ENCODE measurements at places on chromosomes 13 and 19.

GRCh38 chr19:49831592-49831991 is 13.5 kb downstream of the MED25 start:
- no peak for DNase-seq

- DNase-seq: no peak
These were observed 781.3 kb upstream of the MIR17HG start for GRCh38 chr13:90565985-90566713.

- DNase-seq: no peak
These were observed 37.5 kb downstream of the C13orf46 start for GRCh38 chr13:113936166-113936965.

- DNase-seq: no peak
These were observed 1351.8 kb upstream of the PCDH20 start for GRCh38 chr13:62767473-62767872.

DNA sequence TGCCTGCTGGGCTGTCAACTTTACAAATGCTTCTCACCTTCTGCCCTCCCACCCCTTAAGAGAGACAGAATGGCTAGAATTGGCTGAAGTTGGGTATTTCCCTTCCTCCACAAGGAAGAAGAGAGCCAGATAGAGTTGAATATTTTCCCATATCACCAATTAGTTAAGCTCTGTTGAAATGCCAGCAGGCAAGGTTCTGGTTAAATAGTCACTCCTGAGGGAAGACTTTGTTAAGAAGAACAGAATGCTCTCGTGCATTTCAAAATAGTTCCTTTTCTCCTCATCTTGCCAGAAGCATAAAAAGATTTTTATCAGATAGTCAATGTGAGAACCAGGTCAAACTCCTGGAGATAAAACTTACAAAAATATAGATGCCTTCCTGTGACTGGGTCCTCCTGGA is 2857.0 kb upstream of the PCDH20 start:
- DNase-seq: no peak

DNA sequence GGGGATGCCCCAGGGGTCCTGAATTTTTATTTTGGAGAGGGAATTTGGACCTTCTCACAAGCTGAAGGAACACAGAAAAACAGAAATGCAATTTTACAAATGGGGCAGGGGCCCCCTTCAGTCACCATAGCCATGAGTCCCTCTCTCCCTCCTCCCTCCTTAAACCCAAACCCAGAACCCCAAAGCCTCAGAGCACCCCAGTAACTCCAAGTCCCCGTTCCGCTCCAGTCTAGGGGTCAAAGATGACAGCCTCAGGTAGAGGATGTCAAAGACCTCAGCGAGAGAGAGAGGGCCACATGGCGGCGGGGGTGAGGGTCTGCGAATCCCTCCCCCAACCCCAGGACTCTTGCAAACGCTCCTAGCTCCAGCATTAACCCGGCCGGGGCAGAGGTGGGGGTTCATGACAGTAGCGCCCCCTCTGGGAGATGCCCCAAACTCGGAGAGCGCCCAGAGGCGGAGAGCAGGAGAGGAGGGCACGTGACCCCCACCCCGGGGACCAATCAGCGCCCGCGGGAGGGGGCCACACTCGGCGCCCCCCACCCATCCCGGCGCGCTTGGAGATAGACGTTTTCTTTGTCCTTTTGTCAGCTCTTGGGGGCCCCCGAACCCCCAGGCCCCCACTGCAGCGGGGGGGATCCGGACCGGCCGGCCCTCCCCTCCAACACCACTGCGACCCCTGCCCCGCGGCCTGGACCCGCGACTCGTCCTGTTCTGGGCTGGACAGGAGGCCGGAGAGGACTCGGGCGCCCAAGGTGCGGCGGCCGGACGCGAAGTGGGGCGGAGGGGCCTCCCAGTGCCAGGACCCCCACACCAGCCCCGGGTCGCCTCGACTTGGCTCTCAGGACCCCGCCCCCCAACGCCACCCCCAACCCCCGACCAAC is 20.8 kb upstream of the SEMA6B start:
- DNase-seq: no peak

GRCh38 chr13:110280985-110281688 is 25.8 kb downstream of the COL4A1 start:
- DNase-seq: no peak

DNA sequence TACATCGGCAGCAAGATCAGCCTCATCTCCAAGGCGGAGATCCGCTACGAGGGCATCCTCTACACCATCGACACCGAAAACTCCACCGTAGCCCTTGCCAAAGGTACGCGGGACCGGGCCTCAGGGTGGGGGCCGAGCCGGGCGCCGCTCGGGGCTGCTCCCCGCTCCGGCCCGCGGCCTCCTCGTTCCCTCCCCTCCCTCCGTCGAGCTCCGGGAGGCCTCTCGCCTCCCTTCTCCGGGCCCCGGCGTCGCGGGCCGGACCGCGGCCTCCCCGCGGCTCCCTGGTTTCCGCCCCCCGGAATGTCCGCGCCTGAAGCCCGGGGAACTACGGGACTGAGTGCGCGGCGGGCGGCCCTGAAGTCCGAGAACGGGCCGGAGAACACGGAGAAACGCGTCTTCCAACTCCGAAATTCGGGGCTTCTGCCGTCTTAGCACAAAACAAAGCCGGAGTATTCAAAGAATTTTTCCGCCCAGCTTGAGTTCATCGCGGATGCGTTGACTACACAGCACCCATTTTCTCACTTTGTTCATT is 423 bp downstream of the LSM14A start:
- DNase-seq: peak; percentile 35

DNA sequence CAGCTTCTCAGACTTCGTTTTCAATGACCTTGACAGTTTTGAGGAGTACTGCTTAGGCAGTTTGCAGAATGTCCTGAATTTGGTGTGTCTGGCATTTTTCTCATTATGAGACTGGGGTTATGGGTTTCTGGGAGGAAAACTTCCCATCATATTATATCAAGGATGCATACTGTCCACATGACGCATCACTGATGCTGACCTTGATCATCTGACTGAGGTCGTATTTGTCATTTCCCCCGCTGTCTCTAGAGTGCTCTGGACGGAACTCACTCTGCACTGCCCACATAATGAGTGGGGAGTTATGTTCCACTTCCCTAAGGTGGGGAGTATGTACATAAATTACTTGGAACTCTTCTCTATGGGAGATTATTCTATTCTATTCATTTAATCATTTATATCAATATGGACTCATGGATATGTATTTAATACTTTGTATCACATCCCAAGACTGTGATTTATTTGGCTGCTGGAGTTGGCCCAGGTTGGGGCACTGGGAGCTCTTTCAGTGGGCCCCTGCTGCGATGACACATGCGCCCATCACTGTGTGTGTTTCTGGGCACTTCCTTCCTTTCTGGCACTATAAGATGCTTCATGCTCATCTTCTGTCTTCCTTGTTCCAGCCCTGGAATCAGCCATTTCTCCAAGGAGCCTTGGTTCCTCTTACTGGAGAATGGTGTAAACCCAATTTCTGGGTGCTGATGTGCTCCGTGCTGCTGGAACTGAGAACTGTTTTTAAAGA is 138.6 kb downstream of the MIPEP start:
- no peak for DNase-seq

GRCh38 chr19:47330466-47330869 is 1.5 kb upstream of the C5AR2 start:
- DNase-seq: no peak

GRCh38 chr13:97348569-97349100 is 85.3 kb upstream of the RAP2A start:
- no peak for DNase-seq

- DNase-seq: no peak
These were observed 518.8 kb downstream of the MYO16 start for GRCh38 chr13:109148243-109148642.
